ENCODE measurements at places on chromosomes 2 and 18.

GRCh38 chr2:15920696-15921095 is 19.7 kb upstream of the MYCN start:
- DNase-seq, result no peak

- DNase-seq, result no peak
Measured at GRCh38 chr2:101466426-101466825, 8.5 kb downstream of the RFX8 start.

DNA sequence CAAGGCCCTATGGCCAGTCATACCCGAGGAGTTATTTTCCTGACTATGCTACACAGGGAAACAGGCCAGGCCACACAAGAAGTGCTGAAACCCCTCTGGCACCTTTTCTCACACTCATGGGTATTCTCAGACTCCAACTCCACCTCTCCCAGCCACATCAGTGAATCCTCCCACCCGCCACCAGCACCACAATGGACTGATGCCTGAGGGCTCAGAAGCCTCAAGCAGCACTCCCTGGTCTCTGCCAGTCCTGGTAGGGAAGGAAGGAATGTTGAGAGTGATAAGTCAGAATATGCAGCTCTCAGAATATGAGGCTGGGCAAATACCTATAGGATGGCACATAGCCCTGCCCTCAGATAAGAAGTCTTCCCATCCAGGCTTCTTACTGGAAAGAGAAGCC is 391.1 kb downstream of the ALK start:
- no peak for DNase-seq

DNA sequence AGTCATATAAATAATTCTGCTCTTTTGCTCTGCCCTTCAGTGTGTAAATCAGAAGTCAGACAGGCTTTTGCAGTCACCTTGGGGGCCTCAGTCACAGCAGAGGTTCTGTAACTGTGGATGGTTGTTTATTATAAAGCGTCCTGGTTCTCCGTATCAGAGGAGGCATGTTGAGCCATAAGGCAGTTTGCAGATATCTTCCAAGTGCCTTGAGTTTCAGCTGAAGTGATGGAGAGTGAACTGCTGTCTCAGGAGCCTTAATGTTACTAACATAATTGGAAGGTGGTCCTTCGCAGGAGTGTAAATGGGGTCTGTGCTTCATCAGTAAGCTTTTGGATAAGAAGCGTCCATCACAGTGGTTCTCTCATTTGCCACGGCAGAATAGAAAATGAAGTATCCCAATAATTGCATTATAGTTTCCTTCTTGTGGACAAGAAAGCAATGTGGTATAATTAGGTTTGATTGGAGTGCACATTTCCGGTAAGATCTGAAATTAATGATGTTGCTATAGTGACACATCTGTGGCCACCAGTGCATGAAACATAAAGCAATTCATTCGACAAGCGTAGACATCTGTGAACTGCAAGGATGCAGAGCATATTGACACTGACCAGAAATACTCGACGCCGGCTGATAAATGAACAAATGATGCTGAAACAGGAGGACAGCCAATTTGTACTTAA is 112.5 kb upstream of the NFATC1 start:
- no peak for DNase-seq

GRCh38 chr2:79294994-79295393 is 135.4 kb upstream of the REG3A start:
- no peak for DNase-seq

DNA sequence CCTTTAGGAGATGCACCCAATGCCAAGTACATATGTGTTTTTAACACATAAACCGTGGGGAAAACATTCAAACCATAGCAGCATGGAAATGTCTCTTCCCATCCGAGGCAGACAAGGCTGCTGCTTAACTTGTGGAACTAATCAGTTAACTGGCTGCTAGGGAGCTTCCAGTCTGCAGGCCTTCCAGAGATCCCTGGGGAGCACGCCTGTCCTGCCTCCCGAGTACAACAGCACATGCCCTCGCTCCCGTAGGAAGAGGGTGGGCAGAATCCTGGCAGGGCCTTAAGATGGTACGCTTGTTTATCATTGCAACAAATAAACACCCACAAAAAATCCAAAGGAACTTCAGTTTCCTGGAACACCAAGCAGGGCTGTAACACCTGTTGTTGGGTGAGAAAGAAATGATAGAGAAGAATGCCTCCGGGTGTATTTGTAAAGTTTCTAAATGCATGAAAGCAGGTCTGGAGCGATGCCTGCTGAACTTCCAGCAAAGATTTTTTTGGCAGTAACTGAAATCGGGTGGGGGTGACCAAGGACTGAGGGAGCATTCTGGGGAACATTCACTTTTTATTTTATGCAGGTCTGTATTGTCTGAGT is 56.2 kb downstream of the EDAR start:
- no peak for DNase-seq

DNA sequence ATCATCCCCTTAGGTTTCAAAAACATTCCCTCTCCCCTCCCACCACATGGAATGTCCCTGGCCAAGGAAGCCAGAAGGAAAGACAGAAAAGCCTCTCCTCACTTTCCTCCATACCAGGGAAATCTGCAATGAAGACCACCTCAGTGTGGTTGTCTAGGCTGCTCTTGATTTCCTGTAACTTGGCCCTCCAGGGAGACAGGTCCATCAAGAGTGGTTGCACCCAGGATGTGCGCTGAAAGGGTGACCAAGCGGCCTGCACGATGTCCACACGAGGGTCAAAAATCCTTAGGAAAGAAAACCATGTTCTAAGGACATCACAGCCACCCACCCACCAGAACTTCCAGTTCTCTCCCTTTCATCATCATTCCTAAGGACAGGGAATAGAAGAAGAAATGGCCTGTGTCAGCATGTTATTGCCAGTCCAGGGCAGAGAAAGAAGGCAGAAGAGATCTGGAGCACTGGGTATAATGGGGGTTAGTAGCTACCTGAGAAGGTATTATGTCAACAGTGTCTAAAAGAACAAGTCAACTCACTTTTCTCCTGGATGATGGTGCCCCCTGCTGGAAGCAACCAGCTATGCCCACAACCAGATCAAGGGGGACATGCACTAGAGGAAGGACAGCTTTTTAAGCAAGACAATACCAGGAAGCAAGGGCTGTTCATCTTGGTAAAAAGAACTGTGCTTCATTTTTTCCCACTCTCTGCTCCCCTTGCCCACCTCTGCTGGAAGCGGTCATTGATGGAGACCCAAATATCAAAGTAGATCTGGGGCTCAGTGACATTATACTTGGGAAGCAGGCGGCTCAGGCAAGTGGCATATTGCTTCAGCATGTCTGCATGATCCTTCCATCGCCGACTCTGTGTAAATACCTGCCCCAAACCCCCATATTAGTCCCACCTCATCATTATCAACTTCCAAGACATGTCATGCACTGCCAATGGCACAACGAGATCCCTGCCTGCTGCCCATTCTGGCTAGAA is 9.3 kb downstream of the GGCX start:
- DNase-seq, result peak; percentile 68

DNA sequence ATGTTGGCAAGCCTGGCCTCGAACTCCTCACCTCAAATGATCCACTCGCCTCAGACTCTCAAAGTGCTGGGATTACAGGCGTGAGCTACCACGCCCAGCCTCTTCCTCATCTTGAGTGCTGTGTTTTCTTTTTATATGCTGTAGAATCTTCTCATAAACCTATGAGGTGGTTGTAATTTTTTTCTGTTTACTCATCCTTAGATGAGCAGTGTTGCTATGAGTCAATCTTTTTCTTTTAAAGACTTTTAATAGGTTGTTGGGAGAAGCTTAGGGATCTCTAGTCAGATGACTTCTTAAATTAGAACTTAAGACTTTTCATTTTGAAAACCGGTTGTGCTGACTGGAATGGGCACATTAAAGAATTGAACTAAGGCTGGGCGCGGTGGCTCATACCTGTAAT is 8.7 kb upstream of the AAK1 start:
- no peak for DNase-seq

DNA sequence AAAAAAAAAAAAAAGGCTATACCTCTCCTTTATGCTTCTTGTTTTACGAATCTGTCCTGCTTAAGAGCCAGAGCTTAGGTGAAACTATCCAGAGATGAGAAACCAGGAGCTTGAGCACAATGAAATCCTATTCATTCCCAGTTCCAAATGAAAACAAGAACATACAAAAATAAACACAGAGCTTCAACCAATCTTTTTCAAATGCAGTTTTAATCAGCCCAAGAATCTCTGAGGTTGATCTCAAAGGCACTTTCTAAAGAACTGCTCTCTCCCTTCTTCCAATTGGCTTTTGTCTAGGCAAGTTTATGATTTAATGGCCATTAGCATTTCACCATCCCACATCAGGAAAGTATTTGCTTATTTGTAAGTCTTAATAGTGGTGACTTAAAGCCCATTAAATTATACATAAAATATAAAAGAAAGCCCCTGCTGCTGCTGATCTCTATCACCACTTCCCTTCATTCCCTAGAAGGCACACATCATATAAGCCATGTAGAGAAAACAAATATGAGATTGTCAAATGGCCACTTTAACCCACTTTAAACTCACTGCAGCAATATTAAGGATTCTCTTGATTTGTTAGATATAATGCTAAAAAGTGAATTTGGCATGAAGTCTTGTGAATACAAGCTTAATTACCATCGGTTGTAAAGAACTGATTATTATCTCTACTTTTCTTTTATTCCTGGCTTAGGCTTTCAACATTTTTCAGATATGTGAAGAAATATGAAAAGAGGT is 29.3 kb upstream of the SCN9A start:
- DNase-seq, result no peak

- no peak for DNase-seq
Measured at GRCh38 chr2:161199912-161200701, 39.9 kb downstream of the TANK start.

- DNase-seq, result no peak
Measured at GRCh38 chr2:6973895-6974545, 56.8 kb downstream of the RNF144A start.

DNA sequence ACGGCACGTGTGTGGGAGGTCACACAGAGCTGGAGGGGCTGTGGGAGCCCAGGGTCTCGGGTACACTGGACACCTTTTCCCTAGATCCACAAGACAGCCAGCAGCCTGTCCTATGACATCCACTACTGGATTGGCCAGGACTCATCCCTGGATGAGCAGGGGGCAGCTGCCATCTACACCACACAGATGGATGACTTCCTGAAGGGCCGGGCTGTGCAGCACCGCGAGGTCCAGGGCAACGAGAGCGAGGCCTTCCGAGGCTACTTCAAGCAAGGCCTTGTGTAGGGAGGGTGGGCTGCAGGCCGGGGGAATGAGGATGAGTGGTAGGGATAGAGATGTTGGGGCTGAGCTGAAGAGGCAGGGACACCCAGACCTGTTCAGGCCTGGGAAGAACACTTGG is 6.6 kb downstream of the VIL1 start:
- no peak for DNase-seq

GRCh38 chr2:25632396-25632795 is 41.0 kb downstream of the DTNB start:
- DNase-seq, result no peak

GRCh38 chr2:19362094-19362754 is 3.8 kb upstream of the OSR1 start:
- DNase-seq, result no peak

DNA sequence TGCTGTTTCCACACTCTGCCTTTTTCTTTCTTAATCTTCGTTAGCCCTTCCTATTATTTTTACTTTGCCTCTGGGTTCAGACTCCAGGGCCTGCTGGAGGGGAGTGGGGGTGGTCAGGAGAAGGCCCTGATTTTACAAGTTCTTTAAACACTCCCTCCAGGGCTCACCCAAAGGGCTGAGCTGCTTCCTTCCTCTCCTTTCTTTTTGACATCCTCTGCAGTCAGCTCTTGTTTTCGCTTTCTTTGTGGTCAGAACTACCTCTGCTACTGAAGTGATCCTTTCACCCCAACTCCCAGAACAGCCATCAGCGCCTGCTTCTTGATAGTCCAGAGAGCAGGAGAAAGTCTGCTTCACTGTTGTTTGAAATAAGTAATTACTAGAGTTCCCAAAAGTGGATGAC is 925.7 kb downstream of the EPHA4 start:
- no peak for DNase-seq

- no peak for DNase-seq
Measured at GRCh38 chr2:157261199-157261782, 3.8 kb downstream of the GALNT5 start.

DNA sequence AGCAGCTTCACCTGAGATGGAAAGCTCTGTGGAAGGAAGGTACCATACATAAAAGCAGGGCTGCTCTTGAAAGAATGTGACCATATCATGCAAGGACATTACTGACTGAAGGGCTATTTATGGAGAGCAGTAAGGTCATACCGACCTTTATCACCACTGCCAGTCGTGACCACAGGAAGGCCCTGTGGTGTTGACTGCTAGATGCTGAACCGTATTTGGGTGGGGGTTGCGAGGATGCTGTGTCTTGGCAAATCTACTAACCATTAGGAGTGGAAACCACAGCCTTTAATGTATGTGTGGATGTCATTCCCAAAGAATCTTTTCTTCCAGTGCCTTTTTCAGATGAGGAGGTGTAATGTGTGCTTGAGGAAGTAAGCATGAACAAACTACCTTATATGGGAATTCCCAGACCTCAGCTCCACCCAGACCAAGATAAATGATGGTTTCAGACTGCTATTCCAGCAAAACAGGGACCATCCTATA is 60.8 kb downstream of the LIMS1 start:
- no peak for DNase-seq

DNA sequence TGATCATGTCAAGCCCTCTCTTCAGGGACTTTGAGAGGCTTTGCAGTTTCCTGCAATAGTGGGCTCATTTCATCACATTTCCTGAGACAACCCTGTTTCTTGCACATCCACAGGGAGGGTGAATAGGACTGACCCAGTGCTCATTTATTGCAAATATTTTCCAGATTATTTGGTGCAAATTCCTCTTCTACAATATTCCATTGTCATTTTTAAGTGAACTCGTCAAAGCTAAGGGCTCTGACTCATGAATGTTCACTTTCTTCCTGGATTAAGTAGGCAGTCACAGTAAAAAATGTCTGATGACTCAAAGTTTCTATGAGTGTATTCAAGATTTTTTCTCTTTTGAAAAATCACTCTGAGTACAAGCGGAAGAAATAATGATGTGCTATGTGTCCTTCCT is 225.5 kb upstream of the GALNT5 start:
- DNase-seq, result no peak

GRCh38 chr18:62523255-62523588 is 397 bp downstream of the ZCCHC2 start:
- DNase-seq, result no peak

DNA sequence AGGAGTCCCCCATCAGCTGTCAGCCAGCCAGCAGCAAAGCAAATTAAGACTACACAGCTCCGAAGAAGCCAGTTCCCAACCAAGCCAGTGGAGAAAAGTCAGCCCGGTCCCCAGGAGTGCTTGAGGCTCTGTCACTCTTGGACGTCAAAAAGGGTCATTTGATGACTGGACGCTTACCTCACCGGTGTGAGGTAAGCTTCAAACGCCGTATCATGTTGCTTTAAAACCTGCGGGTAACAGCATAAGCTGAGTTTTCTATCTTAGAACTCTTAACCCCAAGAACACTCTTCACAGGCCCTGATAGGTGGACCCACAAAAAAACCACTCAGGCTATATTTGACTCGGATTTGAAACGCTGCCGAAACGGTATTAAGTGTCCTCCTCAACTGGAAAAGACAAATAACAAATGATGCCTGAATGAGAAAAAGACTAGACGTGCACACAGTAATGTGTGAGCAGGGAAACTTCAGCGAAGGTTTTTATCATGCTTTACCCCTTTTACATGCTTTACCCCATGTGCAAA is 682 bp upstream of the LNPK start:
- no peak for DNase-seq

GRCh38 chr2:64913357-64913869 is 75.8 kb upstream of the SLC1A4 start:
- no peak for DNase-seq
